ENCODE measurements at places on chromosomes 11 and 22.

DNA sequence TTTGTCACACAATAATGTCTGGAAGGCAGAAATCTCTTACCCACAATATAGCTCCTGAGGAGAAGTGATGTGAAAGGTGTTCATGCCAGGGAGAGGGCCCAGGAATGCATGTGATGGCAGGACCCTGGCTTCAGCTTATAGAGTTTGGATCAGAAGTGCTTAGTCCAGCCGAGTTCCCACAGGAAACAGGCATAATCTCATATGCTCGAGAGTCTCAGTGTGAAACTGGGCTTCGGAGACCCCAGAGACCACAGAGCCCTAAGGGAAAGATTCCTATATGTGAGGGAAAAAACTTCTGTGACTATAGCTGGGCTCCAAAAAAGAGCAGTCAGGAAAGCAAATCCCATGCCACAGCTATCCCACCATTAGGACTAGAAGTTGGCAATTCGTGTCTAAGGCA lies at the start of gene OR52N5:
TSS of gene OR52N5 (minus strand) at position 101 of the 400 bp plus-strand sequence. CDS start 4,721 bp downstream, outside the sequence.
- no peak for DNase-seq

- DNase-seq = peak; percentile 18
Observed at GRCh38 chr11:57711414-57712255, at the start of gene MED19. Gene MED19 (minus strand): TSS chr11:57712215. CDS start chr11:57712179, 36 bp downstream.

DNA sequence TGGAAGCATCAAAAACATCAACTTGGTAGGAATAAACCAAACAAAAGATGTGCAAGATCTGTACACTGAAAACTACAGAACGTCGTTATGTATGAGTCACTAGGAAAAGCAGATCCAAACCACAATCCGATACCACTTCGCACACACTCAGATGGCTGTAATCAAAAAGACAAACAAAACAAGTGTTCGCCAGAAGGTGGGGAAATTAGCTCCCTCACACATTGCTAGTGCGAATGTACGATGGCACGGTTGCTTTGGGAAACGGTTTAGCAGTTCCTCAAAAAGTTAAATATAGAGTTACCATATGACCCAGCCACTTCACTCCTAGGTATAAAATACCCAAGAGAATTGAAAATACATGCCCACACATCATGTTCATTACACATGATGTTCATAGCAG lies 14.8 kb upstream of the CARD10 start:
- DNase-seq = no peak

DNA sequence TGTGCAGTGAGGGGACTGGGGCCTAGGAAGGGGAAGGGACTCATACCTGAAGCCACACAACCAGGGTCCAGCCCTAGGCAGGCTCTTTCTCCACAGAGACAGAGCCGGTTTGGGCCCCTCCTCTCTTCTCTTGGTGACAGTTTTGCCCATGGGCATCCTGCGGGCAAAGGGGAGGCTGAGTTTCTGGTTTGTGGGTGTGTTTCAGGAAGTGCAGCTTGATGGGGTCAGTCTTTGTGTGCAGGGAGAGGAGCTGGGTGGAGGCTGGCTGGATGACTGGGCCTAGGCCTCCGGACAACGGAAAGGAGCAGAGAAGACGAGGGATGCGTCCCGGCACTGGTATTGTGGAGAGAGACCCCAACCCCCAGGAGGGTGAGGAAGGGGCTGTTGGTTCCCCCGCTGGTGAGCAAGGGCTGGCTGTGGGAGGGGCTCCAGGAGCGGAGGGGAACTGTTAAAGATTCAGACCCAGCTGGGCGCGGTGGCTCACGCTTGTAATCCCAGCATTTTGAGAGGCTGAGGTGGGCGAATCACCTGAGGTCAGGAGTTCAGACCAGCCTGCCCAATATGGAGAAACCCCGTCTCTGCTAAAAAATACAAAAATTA lies 23.4 kb upstream of the CELSR1 start:
- DNase-seq = no peak

DNA sequence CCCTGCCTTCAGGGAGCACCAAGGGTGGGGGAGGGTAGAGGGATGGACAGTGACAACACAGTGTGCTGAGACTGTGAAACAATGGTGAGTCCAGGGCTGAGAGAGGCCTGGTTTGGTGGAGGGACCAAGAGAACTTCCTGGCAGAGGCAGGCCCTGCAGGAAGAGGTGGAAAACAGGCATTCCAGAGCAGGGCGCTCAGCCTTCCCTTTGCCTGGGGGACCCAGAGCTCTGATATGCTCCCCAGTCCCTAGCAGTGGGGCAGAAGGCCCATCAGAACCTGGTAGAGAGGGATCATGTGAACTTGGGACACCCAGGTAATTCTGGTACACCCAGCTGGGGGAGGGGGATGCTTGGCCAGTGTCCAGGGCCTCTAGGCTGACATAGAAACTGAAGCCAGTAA lies 17.2 kb upstream of the UVRAG start:
- DNase-seq = no peak

GRCh38 chr22:39183991-39184585 lies 31.6 kb upstream of the CBX7 start:
- no peak for DNase-seq

GRCh38 chr11:13423372-13423771 lies 39.6 kb downstream of the BTBD10 start:
- no peak for DNase-seq

DNA sequence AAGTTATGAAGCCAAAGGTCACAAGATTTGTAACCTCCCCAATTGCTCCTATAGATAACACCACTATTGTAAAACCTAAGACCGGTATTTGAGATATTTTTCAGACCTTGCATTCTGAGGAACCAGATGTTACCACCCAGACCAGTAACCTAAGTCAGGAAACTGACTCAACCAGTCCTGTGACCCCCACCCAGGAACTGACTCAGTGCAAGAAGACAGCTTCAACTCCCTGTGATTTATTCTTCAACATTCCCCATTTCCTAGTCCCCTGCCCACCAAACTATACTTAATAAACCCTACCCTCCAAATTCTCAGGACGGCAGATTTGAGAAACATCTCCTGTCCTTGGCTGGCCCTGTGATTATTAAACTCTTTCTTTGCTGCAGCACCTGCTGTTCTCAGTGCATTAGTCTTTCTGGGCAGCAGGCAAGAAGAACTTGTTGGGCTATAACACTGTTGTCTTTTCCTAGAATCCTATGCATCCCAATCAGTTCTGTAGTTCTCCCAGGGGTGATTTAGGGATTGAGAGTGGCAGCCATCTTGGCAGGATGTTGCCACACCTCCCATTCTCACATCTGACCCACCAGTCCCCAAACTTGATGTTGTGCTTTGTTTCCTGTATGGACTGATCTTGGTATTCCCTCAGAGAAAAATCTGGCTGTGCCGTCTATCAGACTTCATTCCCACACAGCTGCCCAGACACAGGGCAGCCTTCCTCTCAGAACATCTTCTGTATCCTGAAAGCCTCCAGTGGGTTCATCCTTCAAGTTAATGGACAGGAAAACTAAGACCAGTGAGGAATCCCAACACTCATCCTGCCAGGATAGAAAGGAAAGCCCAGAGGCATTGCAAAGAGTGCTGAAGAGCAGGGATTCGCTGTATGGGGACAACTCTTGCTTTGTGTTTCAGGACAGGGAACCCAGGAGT lies 104.0 kb downstream of the PDE2A start:
- no peak for DNase-seq

DNA sequence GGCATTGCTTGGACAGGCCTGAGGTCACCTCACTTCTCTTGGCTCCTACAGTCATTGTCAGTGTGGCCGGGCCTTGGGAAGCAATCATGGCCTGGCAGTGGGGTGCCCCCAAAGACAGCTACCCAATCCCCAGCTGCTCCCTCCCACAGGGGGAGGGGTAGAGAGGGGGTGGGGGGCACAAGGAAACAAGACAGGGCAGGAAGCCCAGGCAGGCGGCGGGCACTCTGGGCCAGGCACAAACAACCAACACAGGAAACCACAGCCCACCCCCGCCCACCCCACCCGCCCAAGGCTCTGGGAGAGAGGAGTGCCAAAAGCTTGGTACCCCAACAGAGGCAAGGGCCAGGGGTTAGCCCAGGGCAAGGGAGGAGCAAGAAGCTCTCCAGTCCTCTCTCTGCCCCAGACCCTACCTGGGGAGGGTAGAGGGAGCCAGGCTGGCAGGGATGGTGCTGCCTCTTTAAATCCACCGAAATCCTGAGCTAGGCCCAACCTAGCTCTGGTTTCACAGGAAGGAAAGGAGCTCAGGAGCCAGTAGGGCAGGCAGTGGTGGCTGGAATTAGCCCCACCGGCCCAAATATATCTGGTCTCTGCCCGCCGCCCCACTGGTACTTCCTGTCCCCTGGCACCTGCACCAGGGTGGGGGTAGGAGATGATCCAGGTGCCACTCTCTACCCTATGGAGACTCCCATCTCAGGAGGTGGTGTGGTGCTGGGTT lies 12.2 kb downstream of the BCL9L start:
- DNase-seq = no peak

- no peak for DNase-seq
Observed at GRCh38 chr11:80816966-80817365, 1376.1 kb upstream of the TENM4 start.

GRCh38 chr11:13261591-13262061 lies 16.0 kb upstream of the BMAL1 start:
- DNase-seq = no peak

DNA sequence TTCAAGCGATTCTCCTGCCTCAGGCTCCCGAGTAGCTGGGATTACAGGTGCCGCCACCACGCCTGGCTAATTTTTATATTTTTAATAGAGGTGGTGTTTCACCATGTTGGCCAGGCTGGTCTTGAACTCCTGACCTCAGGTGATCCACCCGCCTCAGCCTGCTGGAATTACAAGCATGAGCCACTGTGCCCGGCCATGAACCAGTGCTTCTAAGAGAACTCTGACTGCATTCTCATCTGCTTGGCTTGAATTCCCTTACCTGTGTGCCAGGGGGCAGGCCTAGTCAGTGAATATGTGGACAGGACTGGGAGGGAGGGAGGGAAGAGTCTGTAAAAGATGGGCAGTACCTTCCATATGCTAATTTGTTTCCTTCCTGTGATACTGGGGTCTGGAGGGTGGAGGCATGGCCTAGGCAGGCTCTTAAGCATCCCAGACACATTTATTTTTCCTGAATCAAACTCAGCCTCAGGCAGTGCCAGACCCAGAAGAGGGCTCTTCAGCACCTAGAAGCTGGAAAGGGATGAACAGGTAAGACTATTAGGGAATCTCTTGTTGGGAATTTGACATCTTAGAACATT lies 6.6 kb downstream of the RPS25 start:
- DNase-seq = no peak

DNA sequence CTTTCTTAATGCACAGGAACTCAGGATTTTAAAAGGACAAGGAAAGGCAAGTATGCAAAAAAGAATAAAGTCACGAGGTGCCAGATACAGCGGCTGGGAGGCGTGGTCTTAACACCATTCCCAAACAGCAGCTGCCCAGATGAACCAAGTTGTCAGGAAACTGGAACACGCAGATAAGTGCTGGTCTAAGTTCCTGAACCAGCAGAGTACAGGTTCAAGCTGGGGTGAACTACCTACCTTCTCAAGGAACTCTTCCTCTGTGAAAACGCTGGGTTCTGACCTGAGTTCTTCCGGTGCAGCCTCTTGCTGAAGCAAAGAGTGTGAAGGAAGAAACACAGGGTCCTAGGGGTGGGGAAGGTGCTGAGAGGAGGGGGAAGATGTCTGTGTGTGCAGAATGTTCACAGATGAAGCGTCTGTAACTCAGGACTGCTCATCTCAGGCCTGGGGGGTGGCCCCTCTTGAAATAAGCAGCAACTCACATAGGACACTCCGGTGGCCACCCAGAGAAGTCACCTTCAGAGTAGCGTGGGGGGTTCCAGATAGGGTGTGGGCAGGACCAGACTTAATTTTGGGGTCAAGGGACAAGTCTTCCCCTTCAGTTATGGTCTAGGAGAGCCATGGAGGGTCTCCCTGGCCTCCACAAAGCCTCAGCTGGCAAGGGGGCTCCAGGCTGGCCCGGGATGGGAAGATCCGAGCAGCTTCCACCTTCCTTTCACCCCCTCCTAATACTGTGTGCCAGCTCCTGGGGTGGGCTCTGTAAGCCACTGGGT lies 3.2 kb downstream of the TPST2 start:
- DNase-seq = no peak

GRCh38 chr11:119993722-119994121 lies 144.2 kb downstream of the TRIM29 start:
- no peak for DNase-seq

GRCh38 chr11:20066013-20066782 lies 94.1 kb downstream of the DBX1 start:
- no peak for DNase-seq

DNA sequence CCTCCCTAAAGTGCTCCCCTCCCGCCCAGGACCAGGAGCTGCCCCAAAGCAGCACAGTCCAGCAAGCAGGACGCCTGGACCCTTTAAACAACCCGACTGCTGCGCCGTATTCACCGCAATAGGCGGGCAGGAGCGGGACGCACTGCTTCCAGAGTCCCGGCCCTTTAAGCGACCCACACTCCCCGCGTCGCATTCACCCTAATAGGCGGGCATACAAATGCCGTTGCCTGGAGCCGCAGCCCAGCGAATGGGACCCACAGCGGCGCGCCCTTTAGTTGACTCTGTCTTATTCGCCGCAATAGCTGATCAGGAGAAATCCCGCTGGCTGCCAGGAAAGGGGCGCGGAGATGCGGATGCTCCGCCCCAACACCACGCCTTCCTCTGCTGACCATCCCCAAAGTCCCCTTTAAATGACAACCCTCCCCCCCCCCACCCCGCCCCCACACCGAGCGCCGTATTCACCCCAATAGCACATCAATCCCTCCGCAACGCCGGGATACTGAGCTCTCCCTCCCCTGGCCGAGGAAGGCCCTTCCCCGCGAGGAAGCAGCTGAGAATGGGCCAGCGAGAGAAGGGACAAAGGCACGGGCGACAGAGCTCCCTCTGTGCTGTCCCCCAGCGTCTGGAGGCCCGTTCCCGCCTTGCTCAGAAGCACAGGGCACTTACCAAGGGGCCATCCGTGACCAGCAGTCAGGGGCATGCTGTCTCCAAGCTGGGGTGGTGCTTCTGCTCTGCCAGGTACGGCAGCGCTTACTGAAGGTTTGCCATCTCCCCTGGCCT lies 4.7 kb downstream of the OSBPL5 start:
- peak; percentile 86 for DNase-seq

- DNase-seq = no peak
Observed at GRCh38 chr11:206002-206384, 1.2 kb downstream of the BET1L start.

GRCh38 chr11:106466521-106467080 lies 389.1 kb downstream of the AASDHPPT start:
- DNase-seq = peak; percentile 39

DNA sequence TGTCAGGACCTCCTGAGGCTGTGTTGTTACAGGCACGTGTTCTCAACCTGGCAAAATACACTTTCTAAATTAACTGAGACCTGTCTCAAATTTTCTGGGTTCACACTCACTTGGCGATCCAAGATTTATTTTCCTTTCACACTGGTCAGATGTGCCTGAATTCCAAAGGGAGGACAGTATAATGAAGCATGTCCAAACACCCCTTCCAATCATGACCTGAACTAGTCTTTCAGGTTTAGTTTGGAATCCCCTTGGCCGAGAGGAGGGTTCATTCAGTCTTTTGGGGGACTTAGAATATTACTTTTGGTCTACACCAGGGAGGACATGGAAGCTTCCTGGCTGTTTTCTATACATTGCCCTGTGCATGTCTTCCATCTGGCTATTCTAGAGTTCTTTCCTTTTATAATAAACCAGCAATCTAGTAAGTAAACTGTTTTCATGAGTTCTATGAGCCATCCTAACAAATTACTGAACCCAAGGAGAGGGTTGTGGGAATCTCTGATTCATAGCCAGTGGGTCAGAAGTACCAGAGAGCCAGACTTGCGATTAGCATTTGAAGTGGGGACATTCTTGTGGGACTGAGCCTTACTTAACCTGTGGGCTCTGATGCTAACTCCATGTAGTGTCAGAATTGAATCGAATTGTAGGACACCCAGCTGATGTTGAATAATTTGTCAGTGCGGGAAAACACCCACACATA lies 14.8 kb upstream of the TMEM216 start:
- DNase-seq = no peak

- DNase-seq = no peak
Observed at GRCh38 chr11:33266393-33267215, 9.4 kb downstream of the HIPK3 start.
